Activated naive CD4-positive, alpha-beta T cell treated with anti-CD3 and anti-CD28 coated beads for 36 hours (primary cell): ENCODE measurements at places on chromosomes 11 and 22. TPM values are rescaled to one million over a fixed set of nuclear protein-coding genes. Genes with fewer than 3 reads are reported as not detected.
A peak's percentile ranks its signal among the peaks of the same experiment; 100 is the strongest.

- no peak for DNase-seq
These were observed 18.1 kb downstream of the GLB1L2 start for GRCh38 chr11:134349802-134350355.

DNA sequence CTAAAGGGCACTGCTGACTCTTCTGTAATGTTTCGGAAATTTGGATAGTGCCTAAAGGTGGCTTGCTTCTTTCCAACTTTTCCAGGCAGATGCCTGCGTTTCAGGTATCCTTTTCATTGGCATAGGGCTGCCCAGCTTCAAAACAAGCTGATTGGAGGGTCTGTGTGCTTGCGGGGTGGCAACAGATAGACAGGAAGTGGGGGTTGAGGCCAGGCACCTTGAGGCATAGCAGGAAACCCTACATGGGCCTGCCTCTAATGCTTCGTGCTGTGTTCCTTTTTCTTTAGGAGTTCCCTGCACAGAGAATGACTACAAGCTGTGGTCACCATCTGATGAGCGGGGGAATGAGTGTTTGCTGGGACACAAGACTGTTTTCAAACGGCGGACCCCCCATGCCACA lies 92.2 kb upstream of the SORL1-AS1 start:
- DNase-seq, result peak; percentile 47

GRCh38 chr11:95557376-95557775 lies 232.2 kb downstream of the FAM76B start:
- DNase-seq, result no peak

Gene ACCS
- 16.2 TPM for total RNA-seq

- DNase-seq, result no peak
These were observed 4.1 kb upstream of the ELFN2 start for GRCh38 chr22:37431366-37431765.
